Activated naive CD8-positive, alpha-beta T cell treated with anti-CD3 and anti-CD28 coated beads, Interleukin-2, amount 10 ng/mL, durations not matched to agents 7 days and 5 days (primary cell): ENCODE measurements at places on chromosomes 5 and 9. TPM values are rescaled to one million over a fixed set of nuclear protein-coding genes. Genes with fewer than 3 reads are reported as not detected.

GRCh38 chr9:112015149-112015548 lies 118.5 kb downstream of the UGCG start:
- H3K36me3 ChIP-seq, result no peaks in the 10 kb centered on the region
- H3K27ac ChIP-seq, result no peak overlapping the region
- DNase-seq, result no peak

GRCh38 chr9:18238752-18239447 lies 235.1 kb upstream of the ADAMTSL1 start:
- H3K27ac ChIP-seq, result no peak overlapping the region
- DNase-seq, result no peak
- no peaks in the 10 kb centered on the region for H3K36me3 ChIP-seq
- H3K27me3 ChIP-seq, result peaks cover 4% of the 10 kb centered on the region

- peak overlapping the region; percentile 96 for H3K4me3 ChIP-seq
- H3K4me1 ChIP-seq, result peaks cover 67% of the 10 kb centered on the region
- peaks cover 25% of the 10 kb centered on the region for H3K36me3 ChIP-seq
- H3K27me3 ChIP-seq, result no peaks in the 10 kb centered on the region
- DNase-seq, result peak; percentile 70
These were observed 72.6 kb downstream of the PIK3R1 start for GRCh38 chr5:68287976-68288706.

DNA sequence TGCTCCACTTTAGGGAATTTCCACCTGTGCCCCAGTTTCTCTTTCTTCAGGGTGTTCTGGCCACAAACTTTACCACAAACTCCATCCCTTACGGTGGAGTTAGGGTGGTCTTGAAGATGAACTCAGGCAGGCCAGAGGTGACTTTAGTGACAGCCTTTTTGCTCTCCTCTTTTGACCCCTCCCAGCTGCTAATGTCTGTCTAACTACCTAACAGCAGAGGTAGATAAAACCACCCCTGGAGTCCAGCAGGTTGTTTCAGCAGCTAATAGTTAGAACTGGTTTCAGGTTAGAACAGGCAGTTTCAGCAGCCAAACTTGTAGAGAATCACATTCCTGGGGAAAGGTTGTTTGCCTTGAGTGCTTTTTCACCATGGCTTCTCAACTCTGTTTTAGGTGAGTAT lies 971.3 kb upstream of the CDH18 start:
- H3K27me3 ChIP-seq, result no peaks in the 10 kb centered on the region
- H3K36me3 ChIP-seq, result no peaks in the 10 kb centered on the region
- no peak overlapping the region for H3K27ac ChIP-seq
- no peaks in the 10 kb centered on the region for H3K4me1 ChIP-seq
- no peak for DNase-seq

FBP2 gene
- not detected for total RNA-seq
